CD4-positive, alpha-beta T cell treated with Interleukin-15 for 4 hours (primary cell): ENCODE measurements at places on chromosomes 6 and 20.

GRCh38 chr6:39055661-39056060 lies 7.1 kb downstream of the GLP1R start:
- no peak for DNase-seq

DNA sequence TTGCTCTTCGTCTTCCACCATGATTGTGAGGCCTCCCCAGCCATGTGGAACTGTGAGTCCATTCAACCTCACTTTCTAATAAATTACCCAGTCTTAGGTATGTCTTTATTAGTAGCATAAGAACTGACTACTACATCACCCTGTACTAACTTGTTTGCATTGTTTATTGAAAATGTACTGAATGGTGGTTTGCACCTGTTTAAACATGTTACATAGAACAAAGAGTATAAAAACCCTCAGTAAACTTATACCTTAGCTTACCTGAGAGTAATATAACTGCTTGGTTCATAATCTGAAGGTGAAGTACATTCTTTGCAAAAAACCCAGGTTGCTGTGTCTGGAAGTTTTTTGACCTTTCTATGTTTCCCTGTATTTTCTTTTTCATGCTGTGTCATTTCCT lies 777.8 kb downstream of the TBC1D32 start:
- DNase-seq, result no peak

DNA sequence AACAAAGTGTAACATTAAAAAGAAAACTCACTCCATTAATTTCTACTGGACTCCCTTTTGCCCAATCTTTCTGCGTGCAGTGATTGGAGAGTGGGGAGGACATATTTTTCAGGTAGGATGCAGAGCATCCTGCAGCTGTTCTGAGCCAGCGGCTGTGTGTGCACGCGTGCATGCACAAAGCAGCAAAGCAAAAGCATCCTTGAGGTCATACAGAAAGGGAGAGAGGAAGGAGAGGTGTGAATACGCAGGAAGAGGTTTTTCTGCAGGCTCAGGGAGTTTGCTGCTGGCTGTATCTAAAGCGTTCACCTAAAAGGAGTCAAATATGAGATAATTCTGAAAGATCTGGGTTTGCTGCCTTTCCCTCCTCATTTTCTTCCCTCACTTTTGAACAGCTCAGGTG lies 108.4 kb downstream of the HUS1B start:
- DNase-seq, result peak; percentile 9

DNA sequence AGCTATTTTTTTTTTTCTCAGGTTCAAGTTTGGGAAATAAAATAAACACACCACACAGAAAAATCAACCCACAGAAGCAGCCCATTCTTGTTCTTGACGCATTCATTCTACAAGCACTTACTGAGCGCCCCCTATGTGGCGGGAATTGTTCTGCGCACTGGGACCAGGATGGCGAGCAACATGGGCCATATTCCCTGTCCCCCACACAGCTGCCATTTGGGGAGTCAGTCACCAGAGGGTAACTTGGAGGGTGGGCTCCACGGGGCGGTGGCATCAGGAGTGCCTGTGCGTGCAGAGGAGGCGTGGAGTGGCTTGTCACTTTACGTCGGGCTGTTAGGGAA lies 185.0 kb upstream of the PDE10A start:
- DNase-seq, result no peak

- DNase-seq, result no peak
Observed at GRCh38 chr6:46016063-46016608, 476 bp upstream of the CLIC5 start.

DNA sequence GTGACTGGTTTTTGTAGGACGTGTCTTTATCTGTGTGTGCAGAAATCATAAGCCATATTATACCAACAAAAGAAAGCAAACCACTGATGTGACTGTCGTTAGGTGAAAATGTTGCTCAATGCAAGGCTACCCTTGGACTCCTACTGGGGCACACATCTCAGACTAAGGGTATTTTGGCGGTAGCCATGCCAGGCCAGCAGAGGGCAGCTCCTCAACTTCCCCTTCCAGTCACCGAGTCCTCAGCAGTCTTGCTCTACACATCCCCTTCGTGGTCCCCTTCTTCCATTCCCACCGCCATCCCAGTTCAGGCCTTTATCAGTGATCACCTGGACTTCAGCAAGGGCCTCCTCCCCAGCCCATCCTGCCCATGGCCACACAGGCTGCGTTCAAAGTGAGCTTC lies 113.7 kb upstream of the GGTLC1 start:
- DNase-seq, result peak; percentile 18

DNA sequence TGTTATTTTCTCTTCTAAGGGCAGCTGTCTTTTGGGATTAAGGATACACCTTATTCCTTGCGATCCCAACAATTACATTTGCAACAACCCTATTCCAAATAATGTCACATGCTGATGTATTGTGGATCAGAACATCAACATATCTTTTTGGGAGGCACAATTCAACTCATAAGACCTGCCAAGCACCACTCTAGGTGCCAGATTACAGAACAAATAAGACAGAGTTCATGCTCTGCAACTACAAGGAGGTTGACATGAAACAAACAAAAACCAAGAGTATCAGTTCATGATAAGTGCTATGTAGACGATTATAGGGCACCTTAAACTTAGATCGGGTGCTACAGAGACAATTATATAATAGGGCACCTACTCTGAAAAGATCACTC lies 203.2 kb upstream of the SGK1 start:
- DNase-seq, result no peak

DNA sequence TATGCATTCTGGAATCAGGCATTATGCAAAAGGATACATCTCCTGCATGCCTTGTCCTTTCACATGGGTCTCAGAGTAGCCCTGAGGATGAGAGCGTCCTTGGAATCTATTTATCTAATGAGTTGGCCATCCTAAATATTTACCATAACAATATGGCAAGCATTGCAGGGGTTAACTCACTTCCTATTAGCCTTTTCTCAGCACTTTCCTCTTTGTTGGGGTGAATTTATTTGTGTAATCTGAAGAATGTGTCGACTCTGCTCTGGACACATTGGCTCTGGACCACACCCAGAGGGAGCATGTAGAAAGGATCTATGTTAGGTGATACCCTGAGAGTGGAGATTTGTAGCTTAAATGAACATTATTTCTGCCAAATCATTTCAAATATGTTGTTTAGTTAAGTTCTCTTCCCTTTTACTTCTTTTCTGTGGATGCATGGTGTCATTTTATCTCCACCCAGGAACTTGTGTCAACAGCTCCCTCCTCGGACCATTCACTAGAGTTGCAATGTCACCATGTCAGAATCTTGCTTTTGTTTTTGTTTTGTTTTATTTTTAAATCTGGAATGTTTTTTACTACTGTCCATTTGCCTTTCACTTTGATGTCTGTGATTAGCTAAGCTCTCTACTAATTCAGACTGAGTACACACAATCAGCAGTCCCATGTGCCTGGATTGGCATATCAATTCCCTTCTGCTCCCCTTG lies 757.0 kb upstream of the MMS22L start:
- no peak for DNase-seq

GRCh38 chr6:15109338-15110090 lies 136.4 kb upstream of the JARID2 start:
- no peak for DNase-seq
